ENCODE measurements at places on chromosomes 13 and 19.
A peak's percentile ranks its signal among the peaks of the same experiment; 100 is the strongest.

DNA sequence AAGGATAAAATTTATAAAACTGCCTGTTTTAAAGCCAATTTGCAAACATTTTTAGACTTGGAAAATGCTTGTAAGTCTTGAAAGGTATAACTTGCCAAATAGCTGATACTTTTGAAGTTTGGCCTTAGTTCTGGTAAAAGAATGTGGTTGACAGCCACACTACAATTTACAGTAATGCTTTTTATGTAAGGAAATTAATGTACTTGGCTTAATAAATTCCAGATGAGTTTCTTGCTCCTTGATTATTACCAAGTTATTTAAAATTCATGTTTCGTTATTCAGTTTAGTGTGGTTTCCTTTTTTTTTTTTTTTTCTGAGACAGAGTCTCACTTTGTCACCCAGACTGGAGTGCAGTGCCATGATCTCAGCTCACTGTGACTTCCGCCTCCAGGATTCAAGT is 14.9 kb downstream of the LMO7 start:
- DNase-seq, result no peak

DNA sequence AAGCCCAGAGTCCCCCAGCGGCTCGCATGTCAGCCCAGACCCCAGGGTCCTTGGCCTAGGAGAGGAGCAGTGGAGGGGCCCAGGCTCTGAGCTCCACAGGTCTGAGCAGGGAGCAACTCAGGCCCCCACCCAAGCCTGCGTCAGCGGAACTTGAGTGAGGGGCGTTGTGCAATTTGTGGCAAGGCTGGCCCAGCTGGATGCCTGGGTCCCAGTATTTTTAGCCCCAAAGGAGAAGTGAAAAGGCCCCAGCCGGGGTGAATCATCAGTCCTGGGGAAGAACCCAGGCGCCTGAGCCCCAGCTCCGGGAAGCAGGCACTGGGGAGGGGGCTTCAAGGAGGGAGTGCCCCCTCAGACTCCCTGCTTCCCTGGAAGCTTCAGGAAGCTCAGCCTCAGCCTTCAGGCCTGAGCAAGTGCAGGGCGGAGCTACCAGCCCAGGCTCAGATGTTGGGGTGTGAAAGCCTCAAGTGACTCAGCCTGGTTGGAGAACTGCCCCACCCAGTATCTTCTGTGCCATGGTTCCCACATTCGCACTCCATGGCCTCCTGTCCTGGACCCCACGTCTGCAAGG is 7.2 kb downstream of the MED29 start:
- no peak for DNase-seq

DNA sequence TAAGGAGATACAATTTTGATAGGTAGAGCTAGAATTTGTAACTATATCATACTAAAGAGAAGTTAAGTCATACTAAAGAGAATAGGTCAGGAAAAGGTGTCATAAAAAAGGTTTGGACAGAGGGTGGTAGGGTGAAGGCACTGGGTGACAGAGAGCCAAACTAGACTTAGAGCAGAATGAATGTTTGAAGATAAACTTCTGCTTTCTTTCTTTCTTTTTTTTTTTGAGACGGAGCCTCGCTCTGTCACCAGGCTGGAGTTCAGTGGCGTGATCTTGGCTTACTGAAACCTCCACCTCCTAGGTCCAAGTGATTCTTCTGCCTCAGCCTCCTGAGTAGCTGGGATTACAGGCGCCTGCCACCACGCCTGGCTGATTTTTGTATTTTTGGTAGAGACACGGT is 44.1 kb downstream of the TM9SF2 start:
- DNase-seq, result no peak

GRCh38 chr19:1672038-1672768 is 19.8 kb upstream of the TCF3 start:
- peak; percentile 62 for DNase-seq

DNA sequence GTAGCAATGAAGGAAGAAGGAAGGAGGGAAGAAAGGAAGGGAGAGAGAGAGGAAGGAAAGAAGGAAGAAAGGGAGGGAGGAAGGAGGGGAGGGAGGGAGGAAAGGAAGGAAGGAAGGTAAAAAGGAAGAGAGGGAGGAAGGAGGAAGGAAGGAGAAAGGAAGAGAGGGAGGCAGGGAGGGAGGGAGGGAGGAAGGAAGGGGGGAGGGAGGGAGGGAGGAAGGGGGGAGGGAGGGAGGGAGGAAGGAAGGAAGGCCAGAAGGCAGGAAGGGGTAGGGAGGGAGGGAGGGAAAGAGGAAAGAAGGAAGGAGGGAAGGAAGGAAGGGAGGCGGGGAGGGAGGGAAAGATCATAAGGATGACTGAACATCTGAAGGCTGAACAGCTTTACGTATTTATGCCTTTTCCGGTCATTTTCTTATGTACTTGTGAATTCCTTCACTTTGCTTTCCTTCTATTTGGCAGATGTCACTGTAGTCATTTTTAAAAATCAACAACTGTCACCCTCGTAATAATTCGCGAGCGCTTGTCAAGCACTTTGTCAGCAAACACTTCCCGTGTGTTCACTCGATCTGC is 6.7 kb upstream of the TTYH1 start:
- DNase-seq, result no peak

DNA sequence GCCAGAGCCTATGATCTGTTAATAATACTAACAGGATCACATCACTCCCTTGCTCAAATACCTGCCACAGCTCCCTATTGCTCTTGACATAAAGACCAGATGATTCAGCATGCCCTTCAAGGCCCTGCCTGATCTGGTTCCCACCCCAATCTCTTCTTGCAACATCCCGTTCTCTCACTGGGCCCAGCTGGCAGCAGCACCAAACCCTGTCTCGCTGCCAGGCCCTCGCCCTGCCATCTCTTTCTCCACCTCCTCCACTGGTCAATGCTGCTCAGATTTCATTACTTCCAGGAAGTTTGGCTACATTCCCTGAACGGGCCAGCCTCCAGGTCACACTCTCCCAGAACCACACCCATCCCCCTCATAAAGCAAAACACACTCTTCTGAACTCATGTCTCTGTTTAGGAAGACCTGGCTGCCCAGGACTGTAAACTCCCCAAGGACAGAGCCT is 8.6 kb upstream of the BCAT2 start:
- no peak for DNase-seq

GRCh38 chr13:27810009-27810408 is 17.7 kb downstream of the GSX1 start:
- no peak for DNase-seq

- no peak for DNase-seq
Measured at GRCh38 chr19:56348289-56348877, 33.7 kb upstream of the ZSCAN5A start.

GRCh38 chr13:110875241-110875640 is 39.6 kb downstream of the ANKRD10 start:
- DNase-seq, result no peak

- no peak for DNase-seq
Measured at GRCh38 chr19:35271546-35271945, 2.8 kb downstream of the USF2 start.

GRCh38 chr19:13097463-13098258 is 5.0 kb downstream of the LYL1 start:
- no peak for DNase-seq

DNA sequence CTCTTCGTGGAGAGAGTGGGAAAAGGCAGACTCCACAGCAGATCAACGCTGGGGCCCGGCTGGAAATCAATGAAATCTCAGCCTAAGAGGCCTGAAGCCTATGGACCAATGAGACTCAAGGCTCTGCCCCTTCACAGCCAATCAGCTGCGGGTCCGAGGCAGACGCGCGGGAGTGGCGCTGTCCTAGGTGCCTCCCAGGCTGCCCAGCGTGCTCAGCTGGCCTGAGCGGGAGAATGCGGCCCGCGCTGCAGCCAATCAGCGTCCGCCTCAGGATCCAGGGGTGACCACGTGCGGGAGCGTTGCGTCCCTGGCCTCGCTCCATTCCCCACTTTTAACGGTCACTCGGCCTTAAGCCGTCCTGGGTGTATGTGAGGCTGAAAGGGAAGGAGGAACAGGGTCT is at the start of gene ZBTB32:
TSS of gene ZBTB32 (plus strand) at position 341 of the 400 bp plus-strand sequence. CDS start 10,069 bp downstream, outside the sequence.
- DNase-seq, result no peak

GRCh38 chr19:14166999-14167575 is 30.7 kb upstream of the ASF1B start:
- DNase-seq, result no peak

GRCh38 chr19:51365211-51365964 is 800 bp downstream of the ETFB start:
- peak; percentile 59 for DNase-seq

DNA sequence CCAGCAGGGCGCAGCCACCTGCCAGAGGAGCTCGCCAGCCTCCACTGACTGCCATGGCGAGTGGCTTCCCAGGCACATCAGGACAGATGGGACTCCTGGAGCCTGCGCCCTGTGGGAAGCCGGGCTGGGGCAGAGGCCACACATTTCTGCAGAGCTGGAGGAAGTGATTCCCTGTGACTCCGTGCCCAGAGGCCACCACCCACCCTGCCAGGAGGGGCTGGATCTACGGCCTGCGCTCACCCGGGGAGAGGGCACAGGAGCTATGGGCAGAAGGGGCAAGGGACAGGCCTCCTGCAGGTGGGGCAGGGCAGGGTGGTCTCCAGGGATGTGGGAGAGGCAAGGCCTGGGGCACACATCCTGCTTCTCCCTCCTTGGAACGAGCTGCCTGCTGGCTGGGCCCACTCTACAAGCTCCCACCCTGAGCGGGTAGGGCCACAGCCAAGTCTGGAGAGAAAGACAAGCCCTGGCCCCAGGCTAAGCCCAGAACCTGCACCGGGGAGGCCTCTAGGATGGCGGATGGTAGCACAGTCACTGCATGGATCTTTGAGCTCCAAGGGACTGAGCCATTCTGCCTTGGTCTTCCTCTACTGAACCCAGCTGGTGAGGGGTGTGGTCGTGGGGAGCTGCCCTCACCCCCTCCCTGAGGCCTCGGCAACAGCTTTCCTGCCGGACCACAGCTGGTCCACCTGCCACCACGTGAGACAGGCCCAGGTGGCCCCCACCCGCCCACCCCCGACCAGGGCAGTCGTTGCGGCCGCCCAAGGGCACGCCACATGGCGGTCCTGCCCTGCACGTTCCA is 40.6 kb downstream of the CEBPG start:
- no peak for DNase-seq

GRCh38 chr13:98834254-98834960 is 81.9 kb upstream of the SLC15A1 start:
- DNase-seq, result no peak

DNA sequence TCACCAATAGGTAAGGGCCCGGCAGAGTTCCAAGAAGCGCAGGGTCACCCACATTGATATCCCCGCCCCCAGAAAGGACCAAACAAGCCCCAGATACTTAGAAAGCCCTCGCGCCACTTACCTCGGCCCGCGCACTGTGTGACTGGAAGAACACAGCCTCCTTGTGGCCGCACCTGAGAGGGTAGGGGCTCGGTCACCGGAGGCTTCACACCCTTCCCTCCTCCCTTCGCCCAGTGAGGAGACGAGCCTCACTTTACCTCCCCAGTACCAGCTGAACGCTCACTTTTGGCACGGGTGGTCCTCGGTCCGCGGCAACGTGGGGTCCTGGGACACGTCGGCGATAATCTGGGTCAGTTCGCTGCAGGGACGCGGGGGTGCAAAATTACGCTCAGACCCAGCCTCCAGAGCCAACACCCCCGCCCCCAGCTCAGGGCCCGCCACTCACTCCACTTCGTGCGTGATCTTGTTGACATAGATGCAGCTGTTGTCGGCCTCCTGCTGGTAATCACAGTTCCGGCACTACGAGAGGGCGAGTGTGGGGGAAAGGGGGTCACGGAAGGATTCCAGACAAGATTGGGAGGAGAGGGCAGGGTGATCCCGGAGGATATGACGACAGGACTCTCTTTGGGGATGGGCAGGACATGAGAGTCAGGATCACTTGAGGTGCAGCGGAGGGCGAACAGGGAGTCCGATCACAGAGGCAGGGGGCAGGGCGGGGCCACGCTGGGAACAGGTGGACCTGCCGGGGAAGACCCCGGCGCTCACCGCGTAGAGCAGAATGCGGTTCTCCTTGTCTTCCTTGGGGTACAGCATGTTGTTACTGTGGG is 568 bp downstream of the POLR2I start:
- no peak for DNase-seq

DNA sequence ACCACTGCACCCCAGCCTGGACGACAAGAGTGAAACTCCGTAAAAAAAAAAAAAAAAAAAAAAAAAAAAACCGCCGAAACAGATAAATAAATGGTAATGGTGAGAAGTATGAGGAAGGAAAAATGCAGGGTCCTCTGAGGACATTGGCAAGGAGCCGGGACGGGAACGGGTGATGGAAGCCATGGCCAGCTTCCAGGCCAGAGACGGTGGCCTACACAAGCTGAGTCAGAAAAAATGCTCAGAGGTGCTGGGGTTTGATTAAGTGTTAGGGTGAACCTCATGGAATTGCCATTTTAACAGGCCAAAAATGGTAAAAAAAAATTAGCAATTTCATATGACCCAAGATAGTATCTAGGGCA is 866 bp upstream of the ZSWIM4 start:
- DNase-seq, result no peak

GRCh38 chr13:94212196-94212595 is 267.3 kb downstream of the DCT start:
- DNase-seq, result no peak

- DNase-seq, result no peak
Measured at GRCh38 chr13:99967498-99967868, 4.1 kb downstream of the ZIC5 start.

GRCh38 chr19:6421075-6422014 is 3.3 kb downstream of the KHSRP start:
- no peak for DNase-seq

DNA sequence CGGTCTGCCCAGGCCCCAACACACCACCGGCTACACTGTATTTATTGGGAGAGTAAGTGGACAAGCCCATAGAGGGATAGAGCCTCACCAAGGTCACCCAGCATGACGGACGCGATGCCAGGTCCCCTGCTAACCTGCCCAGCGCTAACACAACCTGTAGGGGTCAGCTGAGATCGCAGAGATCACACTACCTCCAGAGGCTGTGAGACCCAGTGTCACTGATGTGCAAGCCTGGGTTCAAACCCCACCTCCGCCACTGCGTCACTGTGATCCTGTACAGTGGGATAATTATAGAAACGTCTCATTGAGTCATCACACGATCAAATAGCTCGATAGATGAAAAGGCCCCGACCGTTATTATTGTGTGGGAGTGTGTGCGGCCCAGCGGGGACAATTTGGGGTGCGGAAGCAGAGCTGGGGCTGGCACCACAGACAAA is 10.6 kb upstream of the TLE2 start:
- DNase-seq, result no peak

- DNase-seq, result no peak
Measured at GRCh38 chr13:76890021-76890420, 3.8 kb upstream of the KCTD12 start.

DNA sequence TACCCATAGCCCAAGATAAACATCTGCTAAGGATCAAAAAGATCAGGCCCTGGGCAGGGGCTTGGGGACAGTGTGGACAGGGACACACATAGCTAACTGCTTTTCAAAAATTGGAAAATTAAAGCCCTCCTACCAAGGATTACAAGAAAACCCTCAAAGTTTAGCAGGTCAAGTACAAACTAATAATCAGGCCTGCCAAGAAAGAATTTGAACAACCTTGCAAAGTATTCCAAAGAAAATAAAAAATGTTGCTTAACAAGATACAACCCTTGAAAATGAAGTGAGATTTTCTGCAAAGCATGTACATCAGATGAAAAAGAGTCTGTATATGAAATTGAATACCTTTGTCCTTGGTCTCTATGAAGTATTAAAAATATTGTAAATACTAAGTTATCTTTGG is 67.3 kb downstream of the KLF12 start:
- no peak for DNase-seq

GRCh38 chr13:112053744-112054615 is 13.0 kb upstream of the SOX1 start:
- DNase-seq, result peak; percentile 51

- DNase-seq, result no peak
Measured at GRCh38 chr19:28403690-28404089, 809.3 kb downstream of the UQCRFS1 start.
